Stimulated activated CD8-positive, alpha-beta memory T cell treated with anti-CD3 and anti-CD28 coated beads, Interleukin-15, amount 100 ng/mL, for 1 hour (primary cell): ENCODE measurements at places on chromosomes 6 and 20.

- no peak for DNase-seq
These were observed 398.3 kb downstream of the LAMA2 start for GRCh38 chr6:129281168-129281796.

DNA sequence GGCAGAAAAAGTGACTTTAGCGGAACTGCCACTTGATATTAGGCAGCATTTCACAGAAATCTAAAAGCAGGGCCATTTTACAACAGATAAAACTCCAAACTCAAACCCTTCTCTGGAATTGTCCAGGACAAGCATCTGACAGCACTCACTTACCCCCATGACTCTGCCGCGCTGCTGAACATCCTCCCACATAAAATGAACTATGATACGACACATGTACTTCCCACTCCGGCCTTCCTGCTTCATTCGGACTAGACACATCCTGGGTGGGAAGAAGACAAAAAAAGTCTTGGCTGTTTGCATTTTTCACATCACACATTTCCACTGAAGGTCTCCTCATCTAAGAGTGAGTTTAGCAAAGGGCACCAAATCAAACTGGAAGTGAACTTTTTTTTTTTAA lies 54.8 kb upstream of the FAM83C start:
- no peak for DNase-seq

DNA sequence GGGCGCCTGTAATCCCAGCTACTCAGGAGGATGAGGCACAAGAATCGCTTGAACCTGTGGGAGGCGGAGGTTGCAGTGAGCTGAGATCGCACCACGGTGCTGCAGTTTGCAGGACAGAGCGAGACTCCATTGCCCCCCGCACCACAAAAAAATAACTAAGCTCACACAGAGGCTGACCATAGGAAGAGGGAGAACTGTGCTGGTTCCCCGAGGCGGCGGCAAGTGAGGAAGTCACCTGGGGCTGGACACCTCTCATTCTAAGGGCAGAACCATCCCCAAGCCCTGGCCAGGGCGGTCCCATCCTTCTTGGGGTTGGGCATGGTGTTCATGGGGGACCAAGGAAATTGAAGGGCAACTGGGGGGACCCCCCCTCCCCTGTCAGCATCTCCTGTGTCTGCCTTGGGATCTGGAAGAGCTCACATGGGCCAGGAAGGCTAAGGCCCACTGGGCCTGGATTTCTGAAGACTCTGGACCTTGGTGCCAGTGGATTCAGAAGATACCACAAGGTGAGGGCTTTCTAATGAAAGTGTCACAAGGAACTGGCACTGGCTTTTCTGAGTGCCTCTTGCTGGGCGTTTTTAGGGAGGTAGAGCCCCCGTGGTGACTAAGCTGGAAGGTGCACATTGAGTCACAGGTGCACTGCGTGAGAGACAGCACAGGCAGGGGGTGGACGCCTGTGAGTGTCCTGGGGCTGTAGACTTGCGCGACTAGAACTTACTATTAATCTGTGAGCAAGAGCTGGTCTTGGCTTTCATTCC lies 11.5 kb downstream of the IRF4 start:
- no peak for DNase-seq

DNA sequence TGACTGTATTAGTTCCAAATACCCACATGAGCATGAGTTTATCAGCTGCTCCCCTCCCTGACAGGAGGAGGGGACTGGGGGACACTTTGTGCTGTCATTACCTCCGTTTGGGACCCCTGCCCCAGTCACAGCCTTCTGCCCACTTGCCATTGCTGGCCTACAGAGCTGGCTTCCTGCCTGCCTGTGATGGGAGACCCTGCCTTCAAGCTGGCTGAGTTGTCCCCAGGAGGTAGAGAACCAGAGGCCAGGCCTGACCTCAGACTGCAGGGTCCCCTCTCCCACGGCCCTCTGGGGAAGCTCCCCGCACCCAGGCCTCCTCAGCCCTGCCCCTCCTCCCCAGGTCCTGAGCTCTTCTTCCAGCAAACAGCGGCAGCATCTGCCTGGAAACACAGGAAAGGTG lies 105.5 kb downstream of the JPH2 start:
- no peak for DNase-seq

DNA sequence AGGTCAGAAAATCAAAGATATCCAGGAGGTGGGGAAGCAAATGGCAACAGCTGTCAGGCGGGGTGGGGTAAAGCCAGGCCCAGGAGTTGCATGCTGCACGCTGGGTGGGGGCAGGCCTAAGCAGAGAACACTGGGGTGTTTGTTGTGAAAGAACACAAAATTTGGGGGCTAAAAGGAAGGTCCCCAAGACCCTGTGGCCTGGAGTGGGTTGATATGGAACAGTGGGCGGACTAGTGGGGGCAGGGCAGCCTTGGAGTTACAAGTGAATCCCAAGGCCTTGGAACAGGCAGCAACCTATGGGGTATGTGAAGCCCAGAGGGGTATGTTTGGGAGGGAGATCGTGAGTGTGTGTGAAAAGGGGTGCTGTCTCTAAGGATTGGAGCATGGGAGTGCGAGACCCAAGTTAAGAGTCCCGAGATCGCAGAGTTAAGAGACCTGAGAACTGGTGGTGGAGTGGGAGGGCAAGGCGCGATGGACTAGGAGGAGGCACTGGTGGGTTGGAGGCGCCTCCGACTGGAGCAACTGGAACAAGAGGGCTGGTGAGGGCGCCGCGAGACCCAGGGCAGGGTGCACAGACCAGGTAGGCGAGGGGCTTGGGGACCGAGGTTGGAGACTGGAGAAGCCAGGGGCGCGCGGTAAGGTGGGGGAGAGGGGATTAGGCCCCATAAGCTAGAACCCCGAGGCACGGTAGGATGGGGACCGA lies 658 bp downstream of the CUL7 start:
- DNase-seq, result no peak

- no peak for DNase-seq
These were observed 657 bp downstream of the EMILIN3 start for GRCh38 chr20:41365777-41366545.
